ENCODE measurements at places on chromosomes 13 and 19.
A peak's percentile ranks its signal among the peaks of the same experiment; 100 is the strongest.

DNA sequence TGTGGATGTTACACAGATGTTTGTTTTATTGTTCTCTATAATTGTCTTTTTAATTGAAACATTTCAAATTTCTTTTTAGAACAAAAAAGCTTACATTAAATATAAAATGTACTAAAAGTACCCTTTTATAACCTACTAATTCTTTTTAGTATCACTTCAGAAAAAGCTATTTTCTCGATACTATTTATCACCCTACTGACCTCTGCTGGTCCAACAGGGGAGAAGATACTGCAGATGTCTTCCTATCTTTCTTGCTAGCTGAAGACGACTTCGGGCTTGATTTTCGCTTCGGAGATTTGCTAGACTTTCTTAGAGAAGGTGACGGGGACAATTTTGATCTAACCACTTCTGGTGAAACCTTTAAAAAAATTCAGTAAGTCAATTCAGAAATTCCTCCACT lies 42.4 kb downstream of the ZC3H13 start:
- no peak for DNase-seq

DNA sequence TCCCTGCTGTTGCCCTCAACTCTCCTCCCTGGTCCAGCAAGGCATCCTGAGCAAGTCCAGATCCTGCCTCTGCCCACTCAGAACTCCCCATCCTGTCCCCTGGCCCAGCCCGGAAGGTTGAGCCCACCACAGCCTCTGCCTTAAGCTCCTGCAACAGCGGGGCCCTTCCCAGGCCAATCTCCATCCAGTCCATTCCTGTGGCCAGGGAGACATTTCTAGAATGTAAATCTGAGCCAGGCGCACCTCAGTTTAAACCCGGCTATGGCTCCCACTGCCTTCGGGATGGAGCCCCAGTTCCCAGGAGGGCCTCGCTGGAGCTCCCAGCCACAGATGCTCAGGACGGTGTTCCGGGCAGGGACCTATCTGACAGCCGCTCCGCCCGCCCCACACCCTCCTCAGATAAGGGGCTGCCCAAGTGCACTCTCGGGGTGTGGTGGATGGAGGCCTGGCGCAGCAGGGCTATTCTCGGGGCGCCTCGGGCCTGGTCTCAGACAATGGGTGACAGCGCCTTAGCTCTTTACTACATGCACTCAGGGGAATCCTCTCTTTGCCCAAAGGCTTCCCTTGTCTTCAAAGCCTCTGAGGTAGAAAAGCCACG lies 5.3 kb downstream of the TRAPPC6A start:
- no peak for DNase-seq

GRCh38 chr19:33221638-33222037 lies 4.0 kb downstream of the SLC7A10 start:
- no peak for DNase-seq

DNA sequence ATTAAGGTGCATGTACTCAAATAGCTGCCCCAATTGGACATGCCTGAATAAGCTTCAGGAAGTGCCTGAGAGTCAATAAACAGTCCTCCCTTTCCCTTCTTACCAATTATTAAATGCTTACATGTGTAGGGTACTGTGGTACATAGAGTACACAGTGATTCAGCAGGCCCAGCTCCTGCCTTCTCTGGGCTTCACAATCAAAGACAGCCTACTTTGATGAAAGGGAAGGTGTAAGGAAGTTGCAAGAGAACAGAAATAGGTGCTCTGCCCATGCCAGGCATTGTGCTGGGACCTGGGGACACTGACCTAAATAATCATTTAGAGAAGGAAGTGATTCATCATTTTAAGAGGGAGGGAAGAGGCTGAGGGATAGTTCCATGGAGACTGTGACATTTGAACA lies 17.2 kb downstream of the FRY start:
- DNase-seq, result no peak

DNA sequence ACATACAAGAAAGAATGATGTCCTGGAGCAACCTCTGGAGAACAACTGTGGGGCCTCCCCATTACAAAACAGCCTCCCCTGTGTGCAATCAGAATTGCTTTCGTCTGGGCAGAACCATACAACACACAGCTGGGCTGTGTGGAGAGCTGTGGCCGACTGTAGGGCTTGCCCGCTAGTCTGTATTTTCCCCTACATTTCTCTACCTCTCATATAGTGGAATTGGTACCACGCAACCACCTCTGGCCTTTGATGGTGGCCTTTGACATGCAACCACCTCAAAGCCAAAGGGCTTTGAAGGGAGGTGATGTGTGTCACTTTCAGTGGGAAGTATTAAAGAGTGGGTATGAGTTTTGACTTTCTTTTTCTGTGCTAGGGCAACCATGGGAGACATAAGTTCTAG lies 34.0 kb downstream of the GARRE1 start:
- no peak for DNase-seq

GRCh38 chr19:18317961-18318800 lies 4.7 kb downstream of the LSM4 start:
- no peak for DNase-seq

DNA sequence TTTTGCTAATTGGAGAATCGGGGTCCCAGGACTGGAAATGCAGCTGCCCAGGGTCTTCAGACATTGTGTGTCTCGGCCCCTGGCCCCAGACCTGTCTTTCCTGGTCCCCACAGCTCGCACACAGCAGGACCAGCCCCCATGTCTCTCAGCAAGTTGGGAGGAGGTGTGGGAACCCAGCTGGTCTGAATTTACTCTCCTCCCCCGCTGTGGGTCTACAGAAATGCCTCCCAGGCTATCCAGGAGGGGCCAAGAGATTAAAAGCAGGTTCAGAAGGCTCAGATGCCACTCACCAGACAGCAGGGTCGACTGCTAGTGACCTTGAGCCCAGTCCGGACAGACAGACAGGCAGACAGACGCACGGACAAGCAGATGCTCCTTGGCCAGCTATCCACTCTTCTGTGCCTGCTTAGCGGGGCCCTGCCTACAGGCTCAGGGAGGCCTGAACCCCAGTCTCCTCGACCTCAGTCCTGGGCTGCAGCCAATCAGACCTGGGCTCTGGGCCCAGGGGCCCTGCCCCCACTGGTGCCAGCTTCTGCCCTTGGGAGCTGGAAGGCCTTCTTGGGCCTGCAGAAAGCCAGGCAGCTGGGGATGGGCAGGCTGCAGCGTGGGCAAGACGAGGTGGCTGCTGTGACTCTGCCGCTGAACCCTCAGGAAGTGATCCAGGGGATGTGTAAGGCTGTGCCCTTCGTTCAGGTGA lies at the start of gene DAND5:
TSS of gene DAND5 (plus strand) at position 285 of the 697 bp plus-strand sequence. CDS start at position 370, 85 bp downstream.
- DNase-seq, result no peak

- DNase-seq, result peak; percentile 59
Measured at GRCh38 chr19:5308451-5309437, 31.9 kb downstream of the PTPRS start.

DNA sequence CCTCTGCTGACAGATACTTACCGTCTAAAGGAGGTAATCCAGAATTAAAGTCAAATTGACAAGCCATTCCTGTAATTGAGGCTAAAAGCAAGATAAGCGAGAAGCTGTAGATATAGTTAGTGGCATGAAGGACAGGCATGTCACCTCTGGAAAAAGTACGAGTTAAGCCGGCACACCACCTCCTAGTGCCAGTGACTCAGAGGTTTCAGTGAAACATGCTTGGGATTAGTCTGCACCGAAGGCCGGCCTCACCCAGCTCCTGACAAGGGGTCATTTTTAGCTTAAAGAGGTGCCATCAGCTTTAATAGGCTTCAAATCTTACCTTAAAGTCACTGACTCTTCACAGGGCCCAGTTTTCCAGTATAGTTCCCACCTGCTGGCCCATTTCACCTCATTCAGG lies 838.0 kb downstream of the UQCRFS1 start:
- no peak for DNase-seq

GRCh38 chr19:2428756-2429711 lies 1.6 kb upstream of the TIMM13 start:
- no peak for DNase-seq

GRCh38 chr13:74218291-74218690 lies 84.1 kb upstream of the KLF12 start:
- DNase-seq, result no peak

DNA sequence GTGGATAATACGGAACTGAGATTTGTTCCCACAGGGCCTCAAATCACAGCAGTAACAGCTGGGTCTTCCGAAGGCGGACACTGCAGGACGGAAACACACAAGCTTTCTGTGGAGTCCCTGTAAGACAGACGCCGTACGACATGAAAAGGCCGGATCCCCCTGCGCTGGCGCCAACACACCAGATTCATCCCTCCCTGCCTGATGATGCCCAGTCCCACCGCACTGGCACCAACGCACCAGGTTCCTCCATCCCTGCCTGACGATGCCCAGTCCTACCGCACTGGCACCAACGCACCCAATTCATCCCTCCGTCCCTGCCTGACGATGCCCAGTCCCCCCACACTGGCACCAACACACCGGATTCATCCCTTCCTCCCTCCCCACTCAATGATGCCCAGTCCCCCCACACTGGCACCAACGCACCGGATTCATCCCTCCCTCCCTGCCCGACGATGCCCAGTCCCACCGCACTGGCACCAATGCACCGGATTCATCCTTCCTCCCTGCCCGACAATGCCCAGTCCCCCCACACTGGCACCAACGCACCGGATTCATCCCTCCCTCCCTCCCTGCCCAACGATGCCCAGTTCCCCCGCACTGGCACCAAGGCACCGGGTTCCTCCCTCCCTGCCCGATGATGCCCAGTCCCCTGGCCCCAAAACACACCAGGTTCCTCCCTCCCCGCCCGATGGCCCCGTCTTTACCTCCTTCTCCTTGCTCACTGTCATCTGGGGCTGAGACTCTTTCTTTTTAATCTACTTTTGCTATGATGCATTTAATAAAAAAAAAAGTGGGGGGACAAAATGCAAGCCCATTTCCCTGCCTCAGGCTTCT lies 55.1 kb downstream of the RASA3 start:
- DNase-seq, result no peak

DNA sequence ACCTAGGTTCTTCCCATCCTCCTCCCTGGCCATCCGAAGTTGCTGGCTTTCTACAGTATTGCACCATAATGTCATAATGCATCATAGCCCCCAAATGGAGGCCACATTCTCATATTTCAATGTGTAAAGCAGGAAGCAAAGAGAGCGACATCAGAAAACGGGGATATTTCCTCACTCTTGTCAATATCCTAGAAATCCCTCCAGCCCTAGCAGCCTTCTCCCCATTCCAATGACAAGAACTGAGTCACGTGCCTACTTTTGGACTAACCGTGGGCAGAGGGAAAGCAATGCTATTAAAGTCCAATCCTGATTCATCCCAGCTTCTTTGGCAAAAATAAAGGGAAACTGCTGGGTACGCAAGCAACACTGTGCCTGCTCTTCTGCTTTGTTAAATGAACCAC lies 4.3 kb upstream of the RAP2A start:
- no peak for DNase-seq

DNA sequence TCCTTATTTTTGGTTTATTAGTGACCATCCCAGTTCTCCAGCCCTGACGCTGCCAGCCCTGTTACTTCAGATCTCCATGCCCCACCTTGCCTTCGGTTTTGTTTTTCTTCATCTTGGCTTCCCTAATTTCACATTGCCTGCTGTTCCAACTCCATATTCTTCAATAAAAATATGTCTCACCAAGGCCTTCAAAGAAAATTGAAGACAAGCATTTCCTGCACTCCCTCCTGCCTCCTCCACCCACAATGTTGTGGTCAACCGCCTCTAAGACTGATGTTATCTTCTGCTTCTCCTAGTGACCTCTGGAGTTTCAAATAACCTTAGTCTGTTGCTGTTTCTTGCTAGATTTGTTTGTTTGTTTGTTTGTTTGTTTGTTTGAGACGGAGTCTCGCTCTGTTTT lies 14.6 kb downstream of the PLD3 start:
- no peak for DNase-seq

DNA sequence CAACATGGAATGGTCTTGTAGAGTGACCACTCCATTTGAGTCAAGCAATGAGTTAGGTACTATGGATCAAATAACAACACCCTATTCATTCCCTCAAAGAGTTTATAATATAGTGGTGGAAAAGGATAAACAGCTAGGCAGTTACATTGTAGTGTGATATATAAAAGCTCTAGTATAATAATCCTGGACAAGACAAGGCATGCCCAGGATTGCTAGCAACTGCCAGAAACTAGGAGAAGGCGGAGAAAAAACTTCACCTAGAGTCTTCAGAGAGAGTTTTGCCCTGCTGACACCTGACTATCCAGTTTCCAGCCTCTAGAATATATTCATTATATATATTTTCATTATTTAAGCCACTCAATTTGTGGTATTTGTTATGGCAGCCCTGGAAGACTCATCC lies 530.6 kb downstream of the KLF12 start:
- no peak for DNase-seq

- DNase-seq, result no peak
Measured at GRCh38 chr19:40228863-40229262, 2.4 kb upstream of the CCNP start.

- no peak for DNase-seq
Measured at GRCh38 chr19:48415395-48415794, 21.9 kb downstream of the GRIN2D start.

DNA sequence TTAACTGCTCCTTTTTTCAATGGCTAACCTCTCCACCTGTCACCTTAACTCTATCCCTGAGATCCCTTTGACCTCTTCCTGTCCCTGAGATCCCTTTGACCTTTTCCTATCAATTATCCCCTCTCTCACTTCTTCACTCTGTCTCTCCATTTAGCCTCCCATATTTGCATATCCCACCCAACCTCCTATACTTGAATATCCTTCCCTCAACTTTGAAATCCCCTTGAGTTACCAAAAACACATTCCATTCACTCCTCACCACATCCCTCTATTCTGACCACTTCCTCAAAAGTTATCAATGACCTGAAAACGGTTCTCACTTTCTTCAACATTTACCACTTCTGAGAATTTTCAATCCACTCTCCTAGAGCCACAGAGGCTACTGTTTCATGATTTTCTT lies 3.0 kb downstream of the MYCBP2 start:
- DNase-seq, result no peak

DNA sequence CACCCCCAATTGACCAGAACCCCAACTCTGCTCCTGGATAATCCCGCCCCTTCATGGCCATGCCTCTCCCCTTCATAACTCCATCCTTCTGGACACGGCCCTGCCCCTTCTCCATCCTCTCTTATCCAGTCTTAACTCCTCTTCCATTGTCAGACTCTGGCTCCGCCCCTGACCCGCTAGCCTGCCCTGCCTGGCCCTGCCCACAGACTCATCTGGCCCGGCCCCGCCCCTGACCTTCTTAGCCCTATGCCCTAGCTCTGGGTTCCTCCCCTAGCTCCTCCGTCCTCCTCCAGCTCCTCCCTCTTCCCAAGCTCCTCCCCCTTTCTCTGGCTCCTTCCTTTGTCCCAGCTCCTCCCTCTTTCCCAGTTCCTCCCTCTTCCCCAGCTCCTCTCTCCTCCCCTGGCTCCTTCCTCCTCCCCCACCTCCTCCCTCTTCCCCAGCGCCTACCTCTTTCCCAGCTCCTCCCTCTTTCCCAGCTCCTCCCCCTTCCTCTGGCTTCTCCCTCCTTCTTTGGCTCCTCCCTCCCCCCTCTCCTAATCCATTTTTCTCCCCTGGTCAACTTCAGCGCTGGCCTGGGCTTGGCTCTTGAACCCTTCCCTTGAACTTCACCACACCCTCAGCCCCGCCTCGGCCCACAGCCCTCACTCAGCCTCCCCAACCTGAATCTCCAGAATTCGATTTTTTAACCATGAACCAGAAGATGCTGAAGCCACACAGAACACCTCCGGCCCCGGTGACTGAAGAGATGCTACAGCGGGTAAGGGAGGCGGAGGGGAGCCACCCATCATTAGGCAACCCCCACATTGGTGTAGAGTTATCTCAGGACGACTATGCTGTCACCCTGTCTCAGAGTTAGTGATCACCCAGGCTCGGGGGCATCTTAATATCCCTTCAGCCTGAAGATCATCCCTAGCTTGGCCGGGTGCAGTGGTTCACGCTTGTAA lies 9.2 kb upstream of the ZNF358 start:
- no peak for DNase-seq
